Thoracic aorta endothelial cell (primary cell): ENCODE measurements at places on chromosomes 3 and 15. TPM values are rescaled to one million over a fixed set of nuclear protein-coding genes. Genes with fewer than 3 reads are reported as not detected.

TMEM212 gene
- total RNA-seq, result not detected in 2 replicates

FOXP1 gene
- total RNA-seq, result 85.8 and 101 TPM in 2 replicates

ATP13A5 gene
- total RNA-seq, result not detected in 2 replicates

AADACL2 gene
- total RNA-seq, result not detected in 2 replicates

HTR3E gene
- total RNA-seq, result not detected in 2 replicates

FBXL22 gene
- total RNA-seq, result 0.13 and 0.14 TPM in 2 replicates
